ENCODE measurements at places on chromosomes 5 and 9.
A peak's percentile ranks its signal among the peaks of the same experiment; 100 is the strongest.

GRCh38 chr5:103090791-103091190 is 29.1 kb downstream of the GIN1 start:
- no peak for DNase-seq

DNA sequence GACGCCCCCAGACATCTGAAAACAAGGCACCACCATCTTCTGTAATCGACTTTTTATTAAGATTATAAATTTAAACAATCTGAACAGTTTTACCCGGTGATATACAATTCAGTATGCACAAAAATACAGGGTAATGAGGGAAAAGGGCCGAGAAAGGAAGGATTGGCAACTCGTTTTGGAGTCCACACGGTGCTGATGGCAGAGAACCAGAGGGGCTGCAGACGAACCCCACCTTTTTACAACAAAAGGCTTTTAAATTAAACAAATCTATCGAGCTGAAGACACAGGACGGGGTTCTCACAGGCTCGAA is 2.6 kb downstream of the IER5L start:
- no peak for DNase-seq

DNA sequence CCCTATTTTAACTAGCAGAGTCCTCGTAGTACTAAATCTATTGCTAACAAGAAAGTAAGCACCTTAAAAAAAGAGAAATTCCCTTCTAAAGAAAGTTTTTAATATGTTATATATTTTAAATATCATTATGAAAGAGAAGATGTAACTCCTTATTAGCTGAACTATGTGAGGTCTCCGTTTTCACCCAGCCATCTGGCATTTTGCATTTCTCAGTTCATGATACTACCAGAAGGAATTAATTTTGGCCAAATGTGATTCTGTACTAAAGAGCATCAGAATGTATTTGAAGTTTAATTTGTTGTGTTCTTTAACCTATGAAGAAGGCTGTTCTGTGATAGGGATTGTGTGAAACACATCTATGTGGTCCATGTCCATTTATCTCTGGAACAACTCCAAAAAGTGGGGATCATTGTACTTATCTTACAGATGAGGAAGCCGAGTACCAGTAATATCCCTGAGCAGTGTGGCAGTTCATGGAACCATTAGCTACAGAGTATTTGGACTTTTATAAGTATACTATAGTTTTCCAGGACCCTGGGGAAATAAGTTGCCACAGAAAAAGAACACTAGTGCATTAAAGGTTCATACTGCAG is 29.8 kb downstream of the TNFAIP8 start:
- no peak for DNase-seq

DNA sequence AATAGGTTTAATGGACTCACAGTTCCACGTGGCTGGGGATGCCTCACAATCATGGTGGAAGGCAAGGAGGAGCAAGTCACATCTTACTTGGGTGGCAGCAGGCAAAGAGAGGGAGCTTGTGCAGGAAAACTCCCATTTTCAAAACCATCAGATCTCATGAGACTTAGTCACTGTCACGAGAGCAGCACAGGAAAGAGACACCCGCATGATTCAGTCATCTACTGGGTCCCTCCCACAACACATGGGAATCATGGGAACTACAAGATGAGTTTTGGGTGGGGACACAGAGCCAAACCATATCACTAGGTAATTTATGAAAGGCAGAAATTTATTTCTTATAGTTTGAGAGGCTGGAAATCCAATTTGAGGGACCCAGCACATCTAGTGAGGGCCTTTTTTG is 40.0 kb downstream of the MTREX start:
- DNase-seq = no peak

DNA sequence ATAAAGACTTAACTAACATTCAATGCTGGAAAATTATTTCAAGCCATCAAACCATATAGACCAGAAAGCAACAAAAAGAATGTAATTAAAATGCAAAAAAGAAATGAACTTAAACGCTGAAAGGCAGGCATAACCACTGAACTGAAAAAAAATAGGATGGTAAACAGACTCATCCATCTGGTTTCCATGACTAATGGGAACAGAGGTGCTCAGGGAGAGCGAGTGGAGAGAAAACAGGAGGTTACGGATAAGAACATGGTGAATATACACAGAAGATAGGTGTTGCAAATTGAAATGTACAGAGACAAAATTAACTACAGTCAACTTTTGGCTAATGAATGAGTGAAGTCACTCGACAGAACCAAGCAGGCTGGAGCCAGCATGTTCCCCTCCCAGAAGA is 43.5 kb upstream of the RNF38 start:
- no peak for DNase-seq

DNA sequence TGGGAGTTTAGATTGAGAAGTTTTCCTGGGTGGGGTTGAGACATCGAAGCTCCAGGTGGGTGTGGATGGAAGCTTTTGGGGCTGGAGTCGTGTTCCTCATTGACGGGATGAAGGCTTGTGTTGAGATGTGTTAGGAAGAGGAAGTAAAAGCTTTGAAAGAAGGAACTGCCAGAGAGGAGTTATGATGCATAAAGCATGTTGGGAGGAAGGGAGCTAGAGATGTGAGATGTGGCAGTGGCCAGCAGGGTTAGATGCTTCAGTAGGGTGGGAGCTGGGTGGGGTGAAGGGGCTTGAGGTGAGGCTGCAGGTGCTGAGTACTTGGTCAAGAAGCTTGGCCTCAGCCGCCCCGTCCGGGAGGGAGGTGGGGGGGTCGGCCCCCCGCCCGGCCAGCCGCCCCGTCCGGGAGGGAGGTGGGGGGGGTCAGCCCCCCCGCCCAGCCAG is 56.7 kb downstream of the HSPA4 start:
- DNase-seq = no peak

- DNase-seq = no peak
These were observed 184.2 kb downstream of the EFNA5 start for GRCh38 chr5:107486489-107486888.

GRCh38 chr5:52069997-52070396 is 686.7 kb downstream of the ISL1 start:
- DNase-seq = no peak

- DNase-seq = no peak
These were observed 83.1 kb downstream of the ADAMTS12 start for GRCh38 chr5:33808699-33809098.

- DNase-seq = peak; percentile 22
These were observed 30.4 kb downstream of the GNG10 start for GRCh38 chr9:111691672-111692329.

DNA sequence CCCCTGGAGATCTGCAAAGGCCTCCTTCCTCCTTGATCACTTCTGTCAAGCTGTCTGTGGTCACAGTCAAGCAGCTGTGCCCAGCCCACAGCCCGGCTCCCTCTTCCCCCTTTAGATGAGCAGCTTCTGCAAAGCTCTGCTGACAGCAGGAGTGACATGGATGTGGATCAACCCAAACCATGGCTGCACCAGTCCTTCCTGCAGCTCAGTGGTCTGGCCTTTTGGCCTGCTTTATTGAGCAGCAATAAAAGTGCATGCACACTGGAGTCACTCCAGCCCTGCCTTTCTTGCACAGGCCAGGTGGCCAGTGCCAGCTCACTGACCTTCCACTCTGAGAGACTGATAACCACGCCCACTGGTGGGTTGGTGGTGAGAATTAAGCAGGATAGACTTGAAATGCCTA is 91.3 kb upstream of the OTULINL start:
- DNase-seq = no peak

- no peak for DNase-seq
These were observed 28.2 kb downstream of the MTRR start for GRCh38 chr5:7897014-7897600.

GRCh38 chr5:169142264-169142970 is 158.5 kb downstream of the SLIT3 start:
- no peak for DNase-seq

- no peak for DNase-seq
These were observed 519.9 kb downstream of the SEMA5A start for GRCh38 chr5:9025942-9026341.

- no peak for DNase-seq
These were observed 21.7 kb upstream of the NSD1 start for GRCh38 chr5:177111720-177112394.

Measured in fibroblast of skin of left quadriceps (primary cell).